ENCODE measurements at places on chromosomes 1 and 21.

DNA sequence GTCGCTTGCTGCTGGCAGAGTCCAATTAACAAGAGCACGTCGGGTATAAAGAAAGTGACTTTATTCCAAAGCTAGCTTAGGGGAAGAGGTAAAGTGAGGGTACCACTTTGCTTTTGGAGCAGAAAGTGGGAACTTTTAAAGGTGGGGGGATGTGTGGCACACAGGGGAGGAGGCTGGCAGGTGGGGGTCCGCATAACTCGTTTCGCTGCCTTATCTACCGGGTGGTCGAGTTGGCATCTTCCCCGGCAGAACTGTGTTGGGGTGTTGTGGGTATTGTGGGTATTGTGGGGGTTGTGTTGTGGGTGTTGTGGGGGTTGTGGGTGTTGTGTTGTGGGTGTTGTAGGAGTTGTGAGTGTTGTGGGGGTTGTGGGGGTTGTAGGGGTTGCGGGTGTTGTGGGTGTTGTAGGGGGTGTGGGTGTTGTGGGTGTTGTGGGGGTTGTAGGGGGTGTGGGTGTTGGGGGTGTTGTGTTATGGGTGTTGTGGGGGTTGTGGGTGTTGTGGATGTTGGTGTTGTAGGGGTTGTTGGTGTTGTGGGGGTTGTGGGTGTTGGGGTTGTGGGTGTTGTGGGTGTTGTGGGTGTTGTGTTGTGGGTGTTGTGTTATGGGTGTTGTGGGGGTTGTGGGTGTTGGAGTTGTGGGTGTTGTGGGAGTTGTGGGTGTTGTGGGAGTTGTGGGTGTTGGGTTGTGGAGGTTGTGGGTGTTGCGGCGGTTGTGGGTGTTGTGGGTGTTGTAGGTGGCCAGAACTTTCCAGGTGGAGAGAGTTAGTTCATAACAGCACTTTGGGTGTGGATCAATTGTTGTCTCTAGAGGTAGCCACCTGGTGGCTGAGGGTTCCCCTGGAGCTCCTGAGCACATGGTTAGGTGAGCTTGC lies 52.7 kb downstream of the AGPAT3 start:
- peak; percentile 31 for DNase-seq

DNA sequence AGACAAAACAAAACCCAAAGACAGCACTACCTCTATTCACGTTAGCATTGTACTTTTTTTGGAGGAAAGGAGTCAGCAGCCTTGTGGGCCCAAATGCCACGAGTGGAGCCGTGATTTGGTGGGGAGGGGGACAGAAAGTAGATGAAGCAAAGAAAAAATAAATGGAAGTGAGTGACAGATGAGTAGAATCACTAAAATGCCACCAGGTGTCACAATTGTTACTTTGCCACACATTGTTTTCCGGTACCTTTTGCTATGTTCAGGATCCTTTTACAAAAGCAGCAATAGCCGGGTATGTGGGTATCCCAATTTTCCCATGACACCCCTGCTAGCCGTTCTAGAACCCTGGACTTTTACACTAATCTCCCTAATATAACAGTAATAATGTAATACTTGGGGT lies 85.0 kb upstream of the AK4 start:
- no peak for DNase-seq

DNA sequence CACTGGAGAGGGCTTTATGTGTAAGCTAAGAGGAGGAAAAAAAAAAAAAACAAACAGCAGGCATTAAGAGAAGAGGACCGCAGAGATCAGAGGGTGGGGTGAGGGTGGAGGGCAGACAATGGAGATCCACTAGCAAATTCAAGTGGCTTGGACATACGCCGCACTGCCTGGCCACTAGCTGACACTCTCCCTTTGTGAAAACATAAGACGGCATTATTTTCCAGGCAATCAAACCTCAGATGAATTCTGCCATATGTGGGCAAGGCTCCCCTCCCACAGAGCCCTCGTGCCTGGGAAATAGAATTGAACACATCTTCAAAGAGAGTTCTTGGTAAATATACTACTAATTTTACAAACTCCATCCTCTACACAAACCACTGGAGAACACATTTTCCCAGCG lies 53.6 kb downstream of the ERG start:
- DNase-seq = no peak

- DNase-seq = no peak
These were observed 255.4 kb upstream of the PLXNA2 start for GRCh38 chr1:208499601-208500000.

- DNase-seq = no peak
These were observed 494.3 kb downstream of the BRINP3 start for GRCh38 chr1:189983166-189983890.

DNA sequence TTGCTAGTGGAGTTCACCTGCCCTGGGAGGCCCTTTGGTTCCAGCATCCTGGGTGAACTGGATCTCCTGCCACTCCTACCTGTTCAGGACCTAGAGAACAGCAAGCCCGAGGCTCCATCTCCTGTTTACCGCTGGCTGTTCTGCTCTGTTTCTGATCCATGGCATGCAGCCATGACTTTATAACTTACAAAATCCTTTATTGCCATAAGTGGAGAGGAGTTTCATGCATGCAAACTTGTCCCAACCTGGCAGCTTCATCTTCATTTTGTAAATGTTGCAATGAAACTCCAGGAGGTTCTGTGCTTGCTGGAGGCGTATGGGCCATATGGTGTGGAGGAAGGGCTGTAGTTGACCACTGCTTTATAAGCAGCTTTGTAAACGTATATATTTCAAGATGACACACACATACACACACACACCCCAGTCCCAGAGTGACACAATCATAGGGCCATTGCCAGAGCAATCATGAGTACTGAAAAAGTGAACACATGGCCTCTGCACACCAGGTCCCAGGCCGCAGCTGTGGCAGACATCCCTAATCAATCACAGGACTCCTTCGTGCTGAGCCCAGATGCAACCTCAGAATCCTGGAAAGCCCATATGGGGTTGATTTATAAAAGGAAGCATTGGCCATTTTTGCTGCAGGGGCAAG lies 69.0 kb downstream of the UBIAD1 start:
- DNase-seq = no peak

DNA sequence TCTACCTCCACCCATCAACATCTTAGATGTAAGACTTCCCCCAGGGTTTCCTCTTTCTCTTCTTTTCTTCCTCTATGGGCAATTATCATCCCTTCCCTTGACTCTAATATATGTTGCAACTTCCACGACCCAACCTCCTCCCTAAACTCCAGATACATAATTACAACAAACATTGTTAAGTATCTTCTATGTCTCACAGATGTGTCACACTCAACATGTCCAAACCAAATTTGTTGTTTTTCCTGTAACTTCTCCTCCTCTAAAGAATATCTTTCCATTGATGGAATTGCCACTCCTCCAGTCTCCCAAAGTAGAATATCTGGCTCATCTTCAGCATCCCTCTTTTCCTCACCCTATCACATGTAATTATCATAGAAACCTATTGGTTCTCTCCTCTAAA lies 314.2 kb downstream of the RWDD3 start:
- no peak for DNase-seq

- DNase-seq = no peak
These were observed 13.2 kb downstream of the MEGF6 start for GRCh38 chr1:3598051-3598491.

- DNase-seq = no peak
These were observed 44.7 kb downstream of the MSH4 start for GRCh38 chr1:75841421-75841820.

DNA sequence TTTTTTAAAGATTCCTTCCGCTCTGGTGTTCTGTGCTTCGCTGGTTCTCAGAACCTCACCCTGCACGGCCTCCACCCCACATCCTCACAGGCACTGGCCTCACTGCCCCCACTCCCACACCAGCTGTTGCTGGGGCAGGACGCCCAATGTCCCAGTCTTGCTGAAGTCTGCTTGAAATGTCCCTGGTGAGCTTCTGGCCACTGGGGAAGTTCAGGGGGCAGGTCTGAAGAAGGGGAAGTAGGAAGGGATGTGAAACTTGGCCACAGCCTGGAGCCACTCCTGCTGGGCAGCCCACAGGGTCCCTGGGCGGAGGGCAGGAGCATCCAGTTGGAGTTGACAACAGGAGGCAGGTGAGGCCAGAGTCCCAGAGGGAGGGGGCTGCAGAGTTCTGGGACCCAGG lies at the start of gene C1QA:
Gene C1QA, plus strand, starts transcription at position 276 of the 400 bp plus-strand sequence. CDS start 989 bp downstream, outside the sequence.
- no peak for DNase-seq

DNA sequence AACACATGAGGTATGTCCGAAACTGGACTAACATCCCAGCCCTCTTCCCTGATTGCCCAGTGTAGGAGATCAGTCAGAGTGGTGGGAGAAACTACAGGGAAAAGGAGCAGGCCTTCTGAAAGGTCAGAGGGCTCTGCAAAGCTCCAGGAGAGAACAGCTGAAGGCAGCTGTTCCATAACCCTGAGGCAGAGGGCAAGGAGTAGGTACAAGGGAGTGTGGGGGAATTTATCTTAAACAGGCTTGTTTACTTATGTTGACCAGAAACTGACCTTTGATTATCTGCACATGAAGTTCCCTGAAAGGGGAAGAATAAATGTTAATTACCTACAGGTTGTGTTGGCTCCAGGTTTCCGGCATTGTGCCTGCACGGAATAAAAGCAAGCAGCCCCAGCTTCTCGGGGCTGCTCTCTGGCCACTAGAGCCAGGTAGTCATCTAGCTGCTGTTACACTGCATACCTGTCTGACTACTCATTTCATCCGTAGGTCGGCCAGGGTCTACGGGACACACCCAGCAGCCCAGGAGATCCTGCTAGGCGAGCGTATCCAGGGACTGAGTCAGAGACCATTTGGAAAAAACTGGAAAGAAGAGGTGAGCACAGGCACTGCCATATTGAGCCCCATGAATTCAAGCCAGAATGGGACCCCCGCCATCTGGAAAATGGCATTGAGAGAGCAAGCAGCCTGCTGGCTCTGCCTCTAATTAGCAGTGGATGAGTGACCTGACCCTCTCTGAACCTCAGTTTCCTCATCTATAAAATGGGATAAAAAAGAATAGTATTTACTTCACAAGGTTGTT lies 14.9 kb upstream of the PAQR7 start:
- DNase-seq = no peak

- no peak for DNase-seq
These were observed 73.3 kb downstream of the RPAP2 start for GRCh38 chr1:92372164-92372563.

DNA sequence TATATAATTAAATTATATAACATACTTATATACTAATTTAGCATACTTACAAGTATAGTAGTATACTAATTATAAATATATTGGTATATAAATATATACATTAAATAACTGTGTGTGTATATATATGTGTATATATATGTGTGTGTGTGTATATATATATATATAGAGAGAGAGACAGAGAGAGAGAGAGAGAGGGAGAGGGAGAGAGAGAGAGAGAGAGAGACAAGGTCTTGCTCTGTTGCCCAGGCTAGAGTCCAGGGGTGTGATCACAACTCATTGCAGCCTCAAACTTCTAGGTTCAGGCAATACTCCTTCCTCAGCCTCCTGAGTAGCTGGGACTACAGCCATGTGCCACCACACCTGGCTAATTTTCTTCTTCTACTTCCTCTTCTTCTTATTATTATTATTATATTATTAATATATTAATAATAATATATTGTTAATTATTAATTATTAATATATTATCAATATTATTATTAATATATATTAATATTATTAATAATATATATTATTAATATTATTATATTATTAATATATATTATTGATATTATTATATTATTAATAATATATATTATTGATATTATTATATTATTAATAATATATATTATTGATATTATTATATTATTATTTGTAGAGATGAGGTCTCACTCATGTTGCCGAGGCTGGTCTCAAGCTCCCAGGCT lies 185.5 kb downstream of the CRB1 start:
- DNase-seq = no peak

- DNase-seq = no peak
These were observed 4.9 kb downstream of the SH3BGR start for GRCh38 chr21:39456665-39457064.

DNA sequence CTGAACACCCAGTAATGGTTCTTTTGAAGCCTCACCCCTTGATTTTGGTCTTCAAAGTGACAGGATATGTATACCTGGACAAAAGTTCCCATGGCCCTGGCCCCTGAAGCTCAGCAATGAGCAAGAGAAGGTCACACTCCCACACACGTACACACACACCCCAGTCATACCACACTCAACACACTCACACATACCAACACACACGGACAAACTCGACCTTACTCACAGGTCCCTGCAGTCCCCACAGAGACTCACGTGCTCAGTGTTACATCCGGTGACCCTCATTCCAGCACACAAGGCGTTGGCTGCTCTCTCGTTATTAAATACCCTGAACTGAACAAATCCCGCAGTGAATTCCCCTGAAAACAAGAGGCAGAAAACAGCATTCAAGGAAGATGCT lies 5.9 kb downstream of the ITLN1 start:
- no peak for DNase-seq

DNA sequence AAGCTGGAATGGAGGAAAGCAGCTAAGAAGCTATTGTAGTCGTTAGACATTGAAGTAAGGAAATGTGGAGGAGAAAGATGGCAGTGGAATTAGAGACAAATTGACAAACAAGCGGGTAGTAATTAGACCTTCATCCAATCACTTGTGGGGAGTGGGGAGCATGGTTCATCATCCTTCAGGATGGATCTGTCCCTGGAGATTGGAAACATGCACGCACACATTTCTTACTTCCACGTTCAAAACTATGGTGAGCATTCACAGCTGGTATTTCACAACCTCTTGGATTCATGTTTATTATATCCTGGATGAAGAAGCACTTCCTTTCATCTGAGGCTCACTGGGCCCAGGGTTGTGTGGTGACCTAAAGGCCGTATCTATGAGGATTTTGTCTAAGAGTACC lies 188.1 kb downstream of the ST6GALNAC3 start:
- DNase-seq = no peak
